ENCODE measurements at places on chromosomes 6 and 20.

DNA sequence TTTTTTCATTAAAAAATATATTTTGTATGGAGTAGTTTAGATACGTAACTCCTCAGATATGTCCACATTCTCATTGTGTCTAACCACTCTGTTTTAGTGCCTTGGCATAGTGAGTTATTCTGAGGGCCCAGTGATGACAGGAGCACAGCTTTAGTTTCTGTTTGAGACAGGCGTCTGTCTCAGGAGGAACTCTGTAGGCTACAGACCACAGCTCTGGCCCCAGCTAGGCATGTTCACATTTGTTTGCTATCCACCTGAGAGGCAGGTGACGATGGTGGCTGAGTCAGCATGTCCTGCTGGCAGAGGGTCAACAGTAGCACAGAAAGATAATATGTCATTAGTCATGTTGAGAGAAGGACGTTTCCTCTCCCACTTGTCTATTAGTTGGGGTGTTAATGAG, 16.3 kb downstream of the LRRC1 start:
- DNase-seq: no peak

DNA sequence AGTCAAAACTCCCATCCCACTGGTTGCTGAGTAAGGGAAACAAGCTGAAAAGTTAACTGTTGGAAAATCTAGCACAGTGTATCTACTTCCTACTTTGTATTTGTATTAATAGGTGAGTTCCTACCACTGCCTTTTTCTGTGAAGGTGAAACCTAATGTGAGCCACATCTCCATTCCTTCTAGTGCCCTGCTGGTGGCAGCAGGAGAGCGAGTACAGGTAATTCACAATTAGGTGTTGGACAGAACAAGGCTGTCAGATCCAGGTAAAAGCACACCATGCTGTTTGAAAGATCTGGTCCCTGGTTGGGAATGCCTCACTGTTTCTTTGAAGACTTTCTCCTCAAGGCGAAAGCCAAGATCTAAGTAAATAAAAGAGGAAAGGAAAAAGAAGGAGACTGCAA, 528.4 kb downstream of the PKHD1 start:
- no peak for DNase-seq

DNA sequence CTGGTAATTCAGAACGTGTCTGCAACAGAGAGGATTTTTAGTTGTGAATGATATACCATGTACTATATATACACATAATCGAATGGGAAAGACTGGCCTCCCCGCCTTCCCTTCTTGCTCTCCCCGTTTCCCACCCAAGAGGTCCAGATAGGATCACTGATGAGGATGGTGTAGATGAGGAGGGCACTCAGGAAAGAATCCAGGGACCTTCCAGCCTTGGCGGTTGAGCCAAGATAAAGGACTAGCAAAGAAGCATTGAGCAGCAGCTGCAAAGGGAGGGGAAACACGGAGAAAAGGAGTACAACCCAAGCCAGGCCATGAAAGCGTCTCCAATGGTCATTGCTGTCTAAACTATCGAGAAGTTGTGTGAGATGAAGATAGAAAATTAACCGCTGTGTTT, 84.0 kb upstream of the EXOC2 start:
- DNase-seq: no peak

DNA sequence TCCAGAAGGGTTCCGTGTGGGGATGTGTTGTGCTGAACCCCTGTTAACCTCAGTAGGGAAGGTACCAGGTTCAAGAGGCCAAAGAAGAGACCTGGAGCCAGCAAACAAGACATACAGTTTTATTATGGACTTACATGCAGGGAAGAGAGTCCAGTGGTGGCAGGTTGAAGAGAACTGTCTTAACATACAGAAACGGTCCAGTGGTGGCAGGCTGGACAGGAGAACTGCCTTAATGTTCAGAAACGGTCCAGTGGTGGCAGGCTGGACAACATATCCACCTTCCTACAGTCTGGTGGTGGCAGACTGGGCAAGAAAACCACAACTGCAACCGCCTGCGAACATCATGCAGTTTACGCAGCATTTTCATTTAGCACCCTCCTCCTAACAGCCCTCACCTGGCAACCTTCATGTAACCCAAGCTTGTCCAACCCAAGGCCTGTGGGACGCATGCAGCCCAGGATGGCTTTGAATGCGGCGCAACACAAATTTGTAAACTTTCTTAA, 75.9 kb downstream of the PHACTR3 start:
- no peak for DNase-seq
